ENCODE measurements at places on chromosomes 7 and 10.

DNA sequence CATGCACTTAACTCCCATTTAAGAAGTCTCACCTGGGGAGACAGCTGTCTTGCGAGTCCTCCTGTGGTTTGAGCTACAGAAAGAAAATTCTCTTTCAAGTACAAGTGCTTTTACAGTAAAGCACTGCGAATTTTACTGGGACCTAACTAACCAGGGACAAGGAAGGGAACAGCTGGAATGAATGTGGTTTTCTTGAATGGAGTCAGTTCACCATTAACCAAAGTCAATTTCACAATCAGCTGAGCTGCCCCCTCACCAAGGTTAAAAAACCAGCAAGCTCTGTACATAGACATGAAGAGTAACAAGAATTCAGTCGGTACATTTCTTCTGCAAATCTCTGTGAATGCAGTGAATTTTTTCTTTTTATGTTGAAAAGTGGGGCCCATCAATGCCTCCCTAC lies 56.3 kb downstream of the GFRA1 start:
- no peak for DNase-seq

- DNase-seq: no peak
Observed at GRCh38 chr10:132335189-132336063, 3.4 kb downstream of the LRRC27 start.

DNA sequence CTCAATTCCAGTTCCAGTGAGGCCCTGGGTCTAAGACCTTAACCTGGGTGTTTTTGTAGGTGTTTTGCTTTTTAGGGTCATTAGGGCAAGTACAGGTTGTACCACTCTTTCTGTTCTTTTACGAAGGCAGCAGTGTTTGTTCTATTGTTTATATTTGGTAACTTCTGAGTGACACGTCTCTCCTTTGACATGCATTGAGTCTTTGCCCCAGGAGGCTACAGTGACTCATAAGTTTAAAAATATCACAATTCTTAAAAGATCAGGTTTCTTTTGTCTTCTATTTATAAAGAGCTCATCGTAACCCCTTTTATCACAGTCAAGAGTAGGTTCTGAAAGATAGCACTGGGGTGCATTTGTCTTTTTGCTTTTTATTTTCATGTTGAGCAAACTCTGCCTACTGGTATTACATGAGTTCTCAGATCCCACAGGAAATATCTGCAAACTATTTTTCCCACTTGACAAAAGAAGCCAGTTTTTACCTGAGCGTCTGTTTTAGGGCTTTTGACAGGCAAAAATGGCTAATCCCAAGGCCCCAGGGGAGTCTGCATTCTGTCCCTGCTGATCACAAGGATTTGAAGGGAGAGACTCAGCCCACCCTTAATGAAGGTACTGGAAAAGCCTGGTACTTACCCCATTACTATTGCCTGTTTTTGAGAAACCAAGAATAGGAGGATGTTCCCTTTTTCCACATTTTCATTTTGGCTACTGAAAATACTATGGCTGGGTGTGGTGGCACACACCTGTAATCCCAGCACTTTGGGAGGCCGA lies 7.9 kb downstream of the NUDT13 start:
- no peak for DNase-seq

DNA sequence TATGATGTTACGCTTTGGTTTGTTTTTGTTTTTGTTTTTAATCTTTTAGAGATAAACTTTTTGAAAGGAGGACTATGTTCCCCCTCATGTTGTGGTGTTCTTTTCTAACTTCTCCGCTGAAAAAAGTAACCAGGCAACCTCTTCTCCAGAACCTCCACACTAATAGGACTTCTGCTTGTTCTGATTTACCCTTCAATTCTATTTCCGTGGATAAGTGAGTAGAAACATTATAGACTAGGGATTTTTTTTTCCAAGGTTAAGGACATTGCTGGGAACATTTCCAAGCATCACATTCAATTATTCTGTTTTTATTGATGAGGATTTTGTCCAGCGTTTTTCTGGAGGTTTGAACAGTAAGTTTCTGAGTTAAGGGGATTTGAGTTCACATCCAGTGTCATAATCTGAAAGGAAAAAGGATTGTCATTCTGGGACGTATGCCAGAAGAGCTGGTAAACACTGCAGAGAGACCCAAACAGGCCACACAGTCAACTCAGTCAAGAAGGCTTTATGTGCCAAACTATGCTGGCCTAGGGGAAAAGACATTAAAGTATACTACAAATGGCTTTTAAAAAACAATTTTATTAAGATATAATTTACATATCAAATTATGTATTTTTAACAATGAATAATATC lies 28.3 kb upstream of the RALA start:
- DNase-seq: no peak

GRCh38 chr7:100952641-100953040 lies 3.3 kb downstream of the MUC3A start:
- no peak for DNase-seq
